ENCODE measurements at places on chromosomes 1 and 21. TPM values are rescaled to one million over a fixed set of nuclear protein-coding genes. Genes with fewer than 3 reads are reported as not detected.

GRCh38 chr21:44920694-44921604 lies at the start of gene ITGB2:
ITGB2 (minus strand) TSS chr21:44920899; CDS start chr21:44910782, 10,117 bp downstream.
- DNase-seq, result no peak

- DNase-seq, result no peak
These were observed 12.3 kb upstream of the OR10J5 start for GRCh38 chr1:159548126-159548525.

DNA sequence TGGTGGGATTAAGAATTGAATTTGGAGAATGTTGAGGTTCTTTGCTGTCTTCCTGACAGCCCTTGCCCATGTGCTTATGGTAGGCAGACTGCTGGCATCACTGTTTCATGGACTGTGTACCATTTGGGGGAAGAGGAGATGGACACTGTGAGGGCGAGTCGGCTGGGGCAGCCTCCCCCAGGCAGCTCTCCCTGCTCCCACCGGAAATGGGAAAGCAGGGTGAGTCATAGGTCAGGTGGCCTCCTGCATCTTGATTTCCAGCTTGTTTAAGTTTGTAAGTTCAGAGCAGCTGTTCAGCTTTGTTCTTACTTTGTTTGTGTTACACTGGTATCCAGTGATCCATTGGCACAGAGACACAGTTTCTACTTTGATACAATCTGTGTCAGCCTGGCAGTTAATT lies 87.2 kb upstream of the CNIH3 start:
- DNase-seq, result no peak

DNA sequence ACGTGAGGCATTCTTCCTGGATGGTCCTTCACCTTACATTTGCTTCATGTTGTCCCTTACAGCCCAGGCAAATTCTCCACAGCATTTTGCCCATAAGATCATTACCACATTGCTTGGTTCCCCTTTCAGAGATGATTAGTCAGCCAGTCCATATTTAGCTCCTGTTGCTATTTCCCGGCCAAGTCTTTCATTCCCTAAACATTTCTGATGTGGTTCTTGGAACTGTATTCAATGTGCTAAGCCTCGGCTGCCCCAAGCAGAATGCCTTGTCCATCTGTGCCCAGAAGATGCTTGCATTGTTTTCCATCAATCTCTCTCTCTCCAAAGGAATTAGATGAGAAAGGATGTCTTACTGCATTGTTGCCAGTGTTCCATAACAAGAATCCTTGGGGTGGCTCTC lies 420.9 kb upstream of the CAMK1G start:
- DNase-seq, result no peak

GRCh38 chr1:42431514-42431913 lies 24.3 kb downstream of the ZMYND12 start:
- DNase-seq, result no peak

The PYHIN1 gene
- 3.4 TPM for total RNA-seq

Measured in posterior vena cava (tissue), 2 donors.